Sigmoid colon (tissue), 7 donors: ENCODE measurements at places on chromosomes 13 and 19.

GRCh38 chr13:24161980-24162525 is 1.5 kb downstream of the SPATA13 start:
- no peaks in the 10 kb centered on the region for H3K36me3 ChIP-seq
- DNase-seq = no peak
- H3K4me1 ChIP-seq = no peaks in the 10 kb centered on the region
- H3K27ac ChIP-seq = no peak overlapping the region

DNA sequence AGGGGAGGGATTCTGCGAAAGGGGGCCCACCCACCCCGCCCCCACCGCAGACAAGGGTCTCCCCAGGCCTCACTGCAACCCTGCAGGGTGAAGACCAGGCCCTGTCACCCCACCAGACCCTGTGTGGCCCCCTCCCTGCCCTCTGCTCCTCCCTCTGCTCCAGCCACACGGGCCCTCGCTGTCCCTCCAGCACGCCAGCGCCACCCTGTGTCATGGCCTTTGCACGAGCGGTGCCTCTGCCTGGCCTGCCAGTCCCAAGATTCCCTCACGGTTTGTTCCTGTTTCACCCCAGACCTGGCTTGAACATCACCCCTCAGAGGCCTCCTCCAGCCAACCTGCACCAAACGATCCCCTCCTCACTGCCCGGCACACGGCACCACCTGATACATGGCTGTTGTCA is 27.3 kb downstream of the PIP5K1C start:
- H3K36me3 ChIP-seq = no peaks in the 10 kb centered on the region
- DNase-seq = no peak

- no peak overlapping the region for H3K4me3 ChIP-seq
- H3K27ac ChIP-seq = no peak overlapping the region
- no peaks in the 10 kb centered on the region for H3K27me3 ChIP-seq
- H3K36me3 ChIP-seq = peaks cover 39% of the 10 kb centered on the region
Measured at GRCh38 chr19:40257096-40257517, 28.0 kb downstream of the AKT2 start.

DNA sequence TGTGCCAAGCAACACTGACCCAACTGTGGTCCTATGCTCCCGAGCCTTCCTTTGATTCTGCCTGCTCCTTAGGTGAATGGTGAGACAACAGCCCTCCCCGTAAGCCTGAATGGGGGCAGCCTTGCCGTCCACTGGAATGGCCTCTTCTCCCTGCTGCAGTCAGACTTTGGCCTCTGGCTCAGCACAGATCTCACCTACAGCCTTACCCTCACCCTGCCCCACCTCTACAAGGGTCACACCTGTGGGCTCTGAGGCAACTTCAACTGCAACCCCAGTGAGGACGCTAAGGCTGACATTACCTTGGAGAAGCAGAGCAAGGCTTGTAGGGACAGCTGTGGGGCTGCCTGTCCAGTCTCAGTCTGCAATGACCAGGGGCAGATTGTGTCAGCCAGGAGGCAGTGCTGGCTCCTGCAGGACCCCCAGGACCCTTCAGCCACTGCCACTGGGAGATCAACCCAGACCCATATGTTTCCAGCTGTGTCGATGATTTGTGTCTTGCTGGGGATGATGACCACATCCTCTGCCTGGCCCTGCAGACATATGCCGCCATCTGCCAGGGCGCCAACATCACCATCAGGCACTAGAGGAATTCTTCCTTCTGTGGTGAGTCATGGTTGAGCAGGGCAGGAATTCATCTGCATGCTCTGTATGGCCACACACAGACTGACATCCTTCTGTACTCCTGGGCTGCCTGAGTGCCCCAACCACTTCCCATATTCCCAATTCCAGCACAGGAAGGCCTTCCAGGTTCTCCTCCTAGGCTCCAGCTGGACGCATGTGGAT is 27.3 kb upstream of the FXYD3 start:
- no peak overlapping the region for H3K4me3 ChIP-seq
- H3K27ac ChIP-seq = no peak overlapping the region
- H3K27me3 ChIP-seq = peaks cover 23% of the 10 kb centered on the region
- peaks cover 11% of the 10 kb centered on the region for H3K4me1 ChIP-seq

GRCh38 chr19:42093505-42093904 is 17.5 kb downstream of the ZNF574 start:
- no peak for DNase-seq
- H3K27ac ChIP-seq = no peak overlapping the region
- H3K4me1 ChIP-seq = peaks cover 47% of the 10 kb centered on the region
- no peaks in the 10 kb centered on the region for H3K36me3 ChIP-seq
- no peak overlapping the region for H3K4me3 ChIP-seq

DNA sequence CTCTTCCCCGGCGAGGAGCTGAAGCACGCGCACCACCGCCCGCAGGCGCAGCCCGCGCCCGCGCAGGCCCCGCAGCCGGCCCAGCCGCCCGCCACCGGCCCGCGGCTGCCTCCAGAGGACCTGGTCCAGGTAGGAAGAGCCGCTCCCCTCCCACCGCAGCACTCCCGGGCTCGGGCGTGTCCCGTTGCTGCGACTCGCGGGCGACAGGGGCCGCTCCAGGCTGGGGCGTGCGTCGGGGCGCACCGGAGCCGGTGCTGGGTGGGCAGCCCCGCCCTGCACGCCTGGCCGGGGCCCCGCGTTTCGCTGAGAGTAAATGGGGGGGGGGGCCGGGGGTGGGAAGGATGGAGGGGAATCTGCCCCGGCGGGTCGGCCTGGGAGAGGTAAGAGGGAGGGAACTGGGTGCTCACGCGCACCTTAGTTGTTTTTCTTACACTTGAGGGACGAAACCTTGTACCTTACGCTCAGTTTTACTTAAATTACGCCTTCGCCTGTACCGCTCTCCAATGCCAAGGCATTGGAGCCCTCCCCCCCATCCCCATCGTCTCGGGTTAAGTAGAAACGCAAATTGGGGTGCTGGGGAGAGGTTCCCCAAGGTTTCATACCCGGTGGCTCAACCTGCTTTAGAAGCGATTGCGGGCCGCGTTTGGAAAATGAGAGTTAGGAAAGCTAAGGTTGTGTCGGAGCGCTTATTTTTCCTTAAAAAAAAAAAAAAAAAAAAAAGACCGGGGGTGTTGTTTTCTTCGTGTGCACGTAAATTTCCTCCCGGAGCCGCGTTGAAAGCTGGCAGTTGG is 850 bp downstream of the KLF5 start:
- no peaks in the 10 kb centered on the region for H3K36me3 ChIP-seq
- no peaks in the 10 kb centered on the region for H3K27me3 ChIP-seq
- H3K4me1 ChIP-seq = peaks cover 17% of the 10 kb centered on the region
- DNase-seq = peak; percentile 68
- peak overlapping the region; percentile 78 for H3K27ac ChIP-seq

- H3K4me1 ChIP-seq = no peaks in the 10 kb centered on the region
- H3K27me3 ChIP-seq = peaks cover 19% of the 10 kb centered on the region
- peaks cover 5% of the 10 kb centered on the region for H3K36me3 ChIP-seq
- no peak for DNase-seq
Measured at GRCh38 chr19:7850000-7850813, 20.2 kb downstream of the EVI5L start.

DNA sequence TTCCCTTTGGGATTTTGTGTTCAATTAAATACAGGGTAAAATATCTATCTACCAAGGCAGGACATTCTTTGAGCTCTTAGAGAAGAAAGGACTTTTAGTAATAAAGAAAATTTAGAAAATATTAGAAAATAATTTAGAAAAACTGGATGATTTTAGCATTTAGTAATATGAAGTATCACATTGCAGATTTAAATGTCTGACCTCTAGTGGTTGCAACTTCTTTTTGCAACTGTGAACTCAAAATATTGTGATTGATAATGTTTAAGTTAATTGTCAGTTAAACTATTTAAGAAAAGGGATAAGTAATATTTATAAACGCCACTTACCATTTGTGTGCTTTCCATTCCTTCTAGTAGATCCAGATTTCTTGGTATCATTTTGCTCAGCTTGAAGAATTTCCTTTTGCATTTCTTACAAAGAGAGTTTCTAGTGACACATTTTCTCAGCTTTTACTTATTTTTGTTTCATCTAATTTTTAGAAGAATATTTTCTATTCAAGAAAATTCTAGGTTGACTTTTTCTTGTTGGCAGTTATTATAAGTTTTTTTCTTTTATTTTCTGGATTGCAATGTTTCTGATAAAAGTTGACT is 10.3 kb upstream of the POSTN start:
- no peak for DNase-seq
- no peaks in the 10 kb centered on the region for H3K36me3 ChIP-seq
- no peaks in the 10 kb centered on the region for H3K4me1 ChIP-seq
- no peaks in the 10 kb centered on the region for H3K27me3 ChIP-seq
- H3K4me3 ChIP-seq = no peak overlapping the region
- no peak overlapping the region for H3K27ac ChIP-seq
